ENCODE measurements at places on chromosomes 4 and X.

GRCh38 chr4:48311896-48312295, 29.4 kb upstream of the SLAIN2 start:
- DNase-seq = no peak

DNA sequence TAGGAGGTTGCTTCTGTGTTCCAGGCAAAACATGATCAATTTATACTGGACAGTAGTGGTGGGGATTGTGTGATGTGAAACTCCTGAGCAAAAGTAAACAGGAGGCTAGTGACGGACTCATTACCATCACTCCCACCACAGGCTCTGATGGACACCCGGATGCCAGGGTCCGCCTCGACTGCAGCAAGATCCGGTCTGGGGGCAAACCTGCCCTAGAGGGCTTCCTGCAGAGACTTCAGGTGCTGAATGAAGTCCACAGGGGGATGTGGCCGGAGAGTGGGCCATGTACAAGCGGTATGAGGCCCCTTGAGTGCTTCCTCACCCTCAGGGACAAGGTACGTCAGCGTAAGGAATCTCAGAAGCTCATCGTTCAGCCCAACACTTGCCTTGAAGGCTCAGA, 23.4 kb upstream of the TECRL start:
- no peak for DNase-seq

DNA sequence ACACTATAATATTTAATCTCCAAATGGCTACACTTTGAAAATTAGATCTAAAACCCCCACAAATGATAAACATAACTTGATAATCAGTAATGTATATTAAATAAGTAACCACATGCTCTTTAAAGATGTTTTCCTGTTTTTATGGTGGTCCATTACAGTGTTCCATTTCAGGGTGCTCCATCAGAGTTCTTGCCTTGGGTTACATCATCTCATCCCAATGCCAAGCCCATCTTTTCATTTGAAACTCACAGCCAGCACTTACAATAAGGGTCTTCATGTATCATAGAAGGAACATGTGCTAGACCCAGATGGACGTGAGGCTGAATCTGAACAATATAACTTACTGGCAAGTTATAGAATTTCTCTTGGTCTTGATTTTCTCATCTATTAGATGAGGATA, 10.5 kb upstream of the PAQR3 start:
- no peak for DNase-seq

DNA sequence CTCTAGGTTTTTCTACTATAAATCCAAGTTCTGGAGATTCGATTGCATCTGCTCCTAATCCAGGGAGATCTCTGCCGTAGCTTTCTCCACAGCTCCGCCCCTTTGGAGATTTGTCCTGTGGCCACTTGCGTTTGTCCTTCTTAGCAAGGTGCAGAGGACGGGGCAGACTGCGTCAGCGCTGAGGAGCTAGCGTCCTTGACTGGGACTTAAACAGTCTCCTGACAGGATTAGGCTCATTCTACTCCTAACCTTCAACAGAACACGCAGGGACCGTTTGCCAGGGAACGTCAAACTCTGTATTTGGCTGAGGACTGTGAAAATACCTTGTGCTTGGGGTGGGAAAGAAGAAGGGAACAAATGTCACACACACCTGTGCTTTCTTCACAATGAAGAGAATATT, 38.6 kb downstream of the SORBS2 start:
- DNase-seq = no peak

DNA sequence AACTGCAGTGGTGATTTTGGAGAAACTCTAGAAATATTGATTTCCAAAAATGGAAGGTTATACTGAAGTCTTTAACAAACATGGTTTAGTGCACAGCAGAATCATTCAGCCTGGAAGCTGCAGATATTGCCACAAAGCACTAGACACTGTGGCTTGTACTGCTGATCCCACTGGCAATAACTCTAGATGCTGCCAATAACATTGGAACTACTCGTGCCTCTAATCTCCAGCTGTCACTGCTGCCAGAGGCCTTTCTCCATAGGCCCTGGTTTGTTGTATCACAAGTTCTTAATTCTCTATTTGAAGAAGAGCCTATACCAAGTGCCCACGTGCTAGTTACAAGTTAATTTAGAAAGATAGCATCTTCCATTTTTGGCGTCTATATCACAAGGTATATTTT, 19.3 kb downstream of the DMP1 start:
- no peak for DNase-seq

- peak; percentile 21 for DNase-seq
These were observed 297.5 kb upstream of the KLF3 start for GRCh38 chr4:38366456-38366855.

DNA sequence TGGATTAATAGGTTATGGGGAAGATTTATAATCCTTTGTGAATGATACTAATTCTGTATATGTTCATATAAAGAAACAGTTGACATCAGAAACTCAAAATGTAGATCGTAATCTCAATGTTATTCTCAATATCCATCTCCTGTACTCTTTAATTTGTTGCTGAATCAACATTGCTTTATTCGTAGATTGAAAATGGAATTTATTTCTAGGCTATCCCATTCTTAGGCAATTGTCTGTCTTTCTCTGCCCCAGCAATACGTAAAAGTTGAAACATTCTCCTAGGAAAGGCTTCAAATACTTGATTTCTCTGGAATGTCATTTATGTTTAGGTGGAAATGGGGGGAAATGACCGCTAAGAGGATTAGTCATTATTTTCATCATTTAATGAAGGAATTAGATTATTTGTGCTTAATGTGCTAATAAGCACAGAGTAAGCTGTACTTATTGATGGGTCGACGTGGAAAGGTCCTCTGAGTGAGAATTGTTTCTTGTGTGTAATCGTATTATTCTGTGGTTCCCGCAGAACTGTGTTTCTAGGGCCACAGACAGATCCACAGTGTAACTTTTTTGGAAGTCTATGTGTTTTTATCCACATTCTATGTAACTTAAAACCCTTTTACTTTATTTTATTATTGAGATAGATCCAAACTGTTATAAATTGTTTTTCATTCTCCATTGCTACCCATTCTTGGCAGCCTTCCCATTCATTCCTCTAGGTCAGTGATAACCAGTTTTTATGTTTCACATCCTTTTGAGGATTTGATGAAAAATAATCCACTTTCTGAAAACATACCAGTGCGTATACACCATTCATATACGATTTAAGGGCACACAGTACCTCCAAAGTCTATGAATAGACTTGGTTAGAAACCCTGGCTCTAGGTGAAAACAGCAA, 262.9 kb downstream of the ARHGAP10 start:
- no peak for DNase-seq

DNA sequence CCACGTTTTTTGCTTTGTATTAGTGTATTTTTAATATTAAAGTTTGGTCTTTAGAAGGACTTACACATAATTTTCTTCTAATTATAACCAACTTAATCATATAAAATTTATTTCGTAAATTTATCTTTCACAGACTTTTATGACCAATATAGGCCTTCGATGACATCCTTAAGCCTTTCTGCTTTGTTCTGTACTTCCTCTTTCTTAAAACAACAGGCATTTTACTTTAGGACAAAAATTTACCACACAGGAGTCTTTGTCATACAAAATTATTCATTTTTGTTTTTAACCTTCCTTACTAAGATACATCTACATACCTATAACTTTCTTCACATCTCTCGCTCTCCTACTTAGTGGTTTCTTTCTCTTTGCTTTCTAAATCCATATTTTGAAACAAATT, 56.3 kb downstream of the RGS12 start:
- DNase-seq = no peak

DNA sequence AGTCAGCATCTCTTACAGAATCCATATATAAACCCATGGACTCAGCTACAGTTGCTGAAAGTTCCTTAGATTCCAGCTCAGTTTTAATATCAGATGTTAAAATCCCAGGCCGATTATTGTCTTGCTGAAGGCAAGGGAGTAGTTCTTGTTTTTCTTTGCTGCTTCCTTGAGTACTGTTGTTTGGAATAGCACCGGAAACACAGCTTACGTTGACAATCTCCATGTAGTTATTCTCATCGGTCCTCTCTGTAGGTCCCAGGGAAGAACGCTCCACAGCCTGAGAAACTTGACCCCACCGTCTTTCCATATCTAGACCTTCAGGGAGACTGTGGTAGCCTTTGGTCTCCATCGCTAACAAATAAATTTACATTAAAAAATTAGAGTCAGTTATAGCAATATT, 5.7 kb downstream of the NR3C2 start:
- DNase-seq = no peak

- no peak for DNase-seq
These were observed 4.5 kb upstream of the GBA3 start for GRCh38 chr4:22688236-22688635.

- DNase-seq = peak; percentile 90
These were observed 101.4 kb downstream of the WWC2 start for GRCh38 chr4:183200453-183200852.

DNA sequence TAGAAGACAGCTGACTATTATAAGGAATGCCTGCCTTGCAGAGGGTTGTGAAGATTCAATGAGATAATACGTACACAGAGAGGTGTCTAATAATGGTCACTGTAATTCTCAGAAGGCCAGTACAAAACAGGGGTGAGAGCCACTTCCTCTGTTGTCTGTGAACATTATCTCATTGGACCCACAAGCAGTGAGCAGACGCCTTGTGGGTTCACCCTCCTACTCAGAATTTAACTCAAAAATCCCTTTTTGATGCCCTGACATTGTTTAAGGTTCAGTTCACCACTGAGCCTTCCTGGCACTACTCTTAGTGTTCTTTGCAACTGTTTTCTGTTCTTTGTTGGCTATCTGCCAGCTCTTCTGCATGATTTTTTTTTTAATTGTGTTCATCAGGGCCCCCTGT, 467.4 kb downstream of the BCOR start:
- no peak for DNase-seq

DNA sequence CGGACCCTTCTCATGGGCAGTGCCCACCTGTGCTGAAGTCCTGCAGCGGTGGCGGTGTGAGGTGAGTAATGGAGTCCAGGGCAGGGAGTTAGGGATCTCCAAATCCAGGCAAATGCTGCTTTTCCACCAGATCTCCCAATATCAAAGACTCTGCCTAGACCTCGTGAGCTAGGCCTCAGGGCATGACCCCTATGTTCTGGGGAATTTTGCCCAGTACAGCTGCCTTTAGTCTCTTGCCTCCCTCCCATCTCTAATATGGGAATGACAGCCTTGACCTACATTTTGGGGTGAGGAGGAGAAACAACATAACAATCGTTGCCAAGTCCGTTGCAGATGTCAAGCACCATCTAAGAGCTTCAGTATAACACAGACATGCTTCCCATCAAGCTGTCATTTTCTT, 7.3 kb downstream of the PAK3 start:
- no peak for DNase-seq

GRCh38 chrX:148940411-148940996, 440.1 kb downstream of the AFF2 start:
- no peak for DNase-seq

DNA sequence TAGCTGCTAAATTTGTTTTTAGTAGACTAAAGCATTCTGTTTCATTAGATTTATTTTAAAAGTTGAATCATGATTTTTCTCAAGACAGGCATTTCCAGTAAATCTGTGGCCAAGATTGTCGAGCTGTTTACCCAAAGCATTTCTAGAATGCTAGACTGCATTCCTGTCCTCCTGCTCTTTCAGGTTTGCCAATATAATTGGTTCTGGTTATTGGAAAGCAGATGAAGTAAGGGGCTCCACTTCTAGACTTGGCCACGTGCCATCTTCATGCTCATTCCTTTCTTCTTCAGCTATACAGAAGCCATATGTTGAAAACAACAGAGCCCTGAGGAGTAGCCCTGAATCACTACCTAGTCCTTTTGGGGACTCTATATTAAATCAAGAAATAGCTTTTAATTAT, 62.5 kb downstream of the PGRMC2 start:
- DNase-seq = peak; percentile 72

- no peak for DNase-seq
These were observed 66.4 kb downstream of the TMEM154 start for GRCh38 chr4:152613351-152613750.

GRCh38 chr4:139940600-139940999, 213.4 kb downstream of the MAML3 start:
- no peak for DNase-seq

DNA sequence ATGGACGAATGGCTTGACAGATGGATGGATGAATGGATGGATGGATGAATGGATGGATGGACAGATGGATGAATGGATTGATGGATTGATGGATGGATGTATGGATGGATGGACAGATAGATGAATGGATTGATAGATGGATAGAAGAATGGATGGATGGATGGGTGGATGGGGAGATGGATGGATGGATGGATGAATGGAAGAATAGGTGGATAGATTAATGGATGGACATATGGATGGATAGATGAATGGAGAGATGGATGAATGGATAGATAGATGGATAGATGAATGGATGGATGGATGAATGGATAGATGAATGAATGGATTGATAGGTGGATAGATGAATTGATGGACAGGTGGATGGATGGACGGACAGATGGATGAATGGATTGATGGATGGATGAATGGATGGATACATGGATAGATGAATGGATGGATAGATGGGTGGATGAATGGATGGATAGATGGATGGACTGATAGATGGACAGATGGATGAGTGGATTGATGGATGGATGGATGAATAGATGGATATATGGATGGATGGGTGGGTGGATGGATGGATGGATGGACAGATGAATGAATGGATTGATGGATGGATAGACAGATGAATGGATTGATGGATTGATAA, 33.9 kb downstream of the PSAPL1 start:
- DNase-seq = no peak

DNA sequence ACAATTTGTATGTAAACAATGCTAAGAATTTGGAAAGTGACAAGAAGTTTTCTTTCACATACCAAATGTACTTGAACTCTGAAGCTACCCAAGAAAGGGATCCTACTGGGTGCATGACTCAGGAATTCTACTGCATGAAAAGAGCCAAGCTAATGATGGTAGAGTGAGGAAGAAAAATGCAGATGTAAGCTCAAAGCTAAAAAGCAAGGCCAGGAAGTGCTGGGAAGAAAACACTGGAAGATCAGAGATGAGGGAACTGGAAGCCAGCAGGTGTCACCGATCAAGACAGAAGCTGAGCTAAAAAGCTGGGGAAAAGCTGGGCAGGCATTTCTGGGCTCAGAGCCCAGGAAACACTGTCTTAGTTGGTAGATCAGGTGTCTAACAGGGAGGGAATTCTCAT, 449.1 kb downstream of the NKX6-1 start:
- peak; percentile 0 for DNase-seq

DNA sequence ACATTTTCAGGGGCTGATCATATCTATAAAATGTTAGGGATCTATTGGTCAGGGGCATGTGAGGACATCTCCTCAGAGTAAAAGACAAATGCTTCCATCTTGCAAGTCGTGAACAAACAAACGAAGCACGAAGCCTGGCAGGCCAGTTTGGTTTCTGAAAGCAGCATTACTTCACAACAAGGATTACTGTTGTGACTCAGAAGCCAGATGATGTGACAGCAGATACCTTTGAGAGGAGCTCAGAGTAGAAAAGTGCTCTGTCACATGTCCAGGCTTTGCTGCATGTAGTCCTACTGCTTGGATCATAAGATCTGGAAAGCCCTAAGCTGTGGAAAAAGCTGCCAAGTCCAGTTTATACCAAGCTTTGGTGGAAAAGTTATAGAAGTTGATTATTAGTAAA, 1827.2 kb downstream of the ARAP2 start:
- DNase-seq = no peak
